ENCODE measurements at places on chromosomes 7 and 10.
A peak's percentile ranks its signal among the peaks of the same experiment; 100 is the strongest.

DNA sequence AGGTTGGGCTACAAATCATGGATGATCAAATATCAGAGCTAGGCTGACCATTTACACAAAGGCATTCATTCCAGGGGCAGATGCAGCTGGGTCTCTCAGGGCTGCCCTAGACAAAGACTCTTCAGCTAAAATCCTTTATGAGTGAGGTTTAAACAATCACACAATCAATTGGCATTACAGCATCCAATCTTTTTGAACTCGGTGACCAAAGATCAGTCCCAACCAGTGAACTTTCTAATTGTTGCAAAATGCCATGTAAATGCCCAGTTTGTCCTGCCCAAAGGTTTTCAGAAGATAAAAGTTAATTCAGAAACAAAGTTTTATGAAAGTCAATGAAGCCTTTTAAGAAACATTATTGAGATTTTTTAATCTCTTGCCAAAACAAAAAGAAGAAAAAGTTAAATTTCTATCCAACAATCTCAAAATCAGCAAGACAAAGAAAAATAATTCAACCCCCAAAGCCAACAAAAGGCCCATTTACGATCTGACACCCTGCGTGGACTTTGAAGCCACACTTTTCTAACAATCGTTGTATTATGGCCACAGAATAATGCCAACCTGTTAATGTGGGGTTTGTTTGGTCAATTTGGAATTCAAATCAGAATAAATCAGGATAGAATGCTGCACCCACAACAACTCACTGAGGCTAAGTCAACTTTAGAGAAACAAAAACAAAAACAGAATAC is 40.9 kb downstream of the GPR37 start:
- DNase-seq, result no peak

- DNase-seq, result no peak
These were observed 18.9 kb downstream of the PRF1 start for GRCh38 chr10:70583669-70584037.

GRCh38 chr7:6387734-6388294 is 59.9 kb downstream of the DAGLB start:
- no peak for DNase-seq

- peak; percentile 95 for DNase-seq
These were observed 96.4 kb upstream of the ZMIZ1 start for GRCh38 chr10:78972160-78972946.

- DNase-seq, result no peak
These were observed 354 bp upstream of the GIMAP5 start for GRCh38 chr7:150736864-150737263.

DNA sequence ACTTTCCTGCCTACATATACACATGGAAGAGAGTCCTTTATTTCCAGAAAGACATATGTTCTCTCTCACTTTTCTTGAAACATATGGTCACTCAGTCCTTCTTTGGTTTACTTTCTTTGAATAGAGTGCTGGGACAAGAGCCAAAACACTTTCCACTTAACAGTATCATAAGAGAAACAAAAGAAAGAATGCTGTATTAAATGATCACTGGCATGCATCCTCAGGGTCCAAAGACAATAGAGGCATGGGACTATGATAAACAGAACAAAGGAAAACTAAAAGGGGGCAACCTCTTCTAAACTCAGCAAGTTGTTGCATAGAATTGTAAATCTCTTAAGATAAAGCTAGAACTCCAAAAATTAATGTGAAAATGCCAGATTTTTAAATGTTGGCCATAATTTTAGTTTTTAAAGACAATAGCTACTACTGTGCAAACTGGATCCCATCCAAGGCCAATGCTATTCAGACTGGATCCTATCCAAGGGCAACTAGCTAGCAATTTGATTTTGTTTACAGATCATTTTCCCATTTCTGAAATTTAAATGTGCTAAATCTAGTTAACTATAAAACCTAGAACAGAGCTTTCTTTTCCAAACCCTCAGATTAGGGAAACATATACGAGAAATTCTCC is 687.5 kb downstream of the SORCS3 start:
- DNase-seq, result peak; percentile 13

DNA sequence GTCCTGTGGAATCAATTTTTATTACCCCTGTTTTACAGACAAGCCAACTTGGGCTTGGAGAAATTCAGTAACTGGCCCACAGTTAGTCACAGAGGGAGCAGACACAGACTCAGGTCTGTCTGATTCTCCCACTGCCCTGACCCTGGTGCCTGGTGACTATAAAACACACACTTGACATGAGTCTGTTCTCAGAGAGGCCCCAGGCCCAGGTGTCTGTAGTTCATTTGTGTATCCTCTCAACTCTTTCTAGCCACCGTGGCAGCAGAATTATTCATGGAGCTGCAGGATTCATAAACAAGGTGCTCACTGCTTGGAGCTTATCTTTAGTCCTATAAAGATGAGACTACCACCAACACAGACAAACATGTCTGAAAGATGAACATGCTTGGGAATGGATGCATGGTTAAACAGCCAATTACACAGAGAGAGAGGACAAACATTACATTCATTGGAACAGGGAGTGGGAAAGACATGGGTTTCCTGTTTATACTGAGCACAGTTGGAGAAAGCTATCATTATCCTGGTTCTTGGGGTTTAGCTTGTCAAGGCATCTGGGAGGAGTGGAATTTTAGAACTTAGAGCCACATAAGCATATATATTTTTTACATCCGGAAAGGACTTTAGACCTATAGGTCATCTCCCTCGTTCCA is 79.1 kb upstream of the PDCD4 start:
- DNase-seq, result no peak

- DNase-seq, result no peak
These were observed 134.1 kb downstream of the TEX36 start for GRCh38 chr10:125548878-125549277.

GRCh38 chr7:112067632-112068540 is 138.3 kb downstream of the DOCK4 start:
- no peak for DNase-seq

- no peak for DNase-seq
These were observed 1.1 kb downstream of the TRIM8 start for GRCh38 chr10:102645388-102645740.

DNA sequence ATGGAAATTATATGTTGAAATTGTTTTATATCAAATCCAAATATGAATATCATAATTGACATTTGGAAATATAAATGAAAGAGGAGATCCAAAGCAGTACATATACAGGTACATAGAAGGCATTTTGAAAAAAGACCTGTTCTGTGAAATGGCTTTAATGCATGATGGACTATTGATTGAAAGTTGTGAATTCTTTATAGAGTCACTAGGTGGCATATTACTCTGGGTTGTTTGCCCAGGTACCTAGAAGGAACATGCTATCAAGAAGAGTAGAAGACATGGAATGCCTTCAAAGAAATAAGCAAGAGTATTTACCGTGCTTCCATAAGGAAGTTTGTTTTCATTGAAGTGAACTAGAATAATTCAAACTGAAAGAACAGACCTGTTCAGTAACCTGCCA is 160.0 kb upstream of the ANK3 start:
- peak; percentile 23 for DNase-seq

DNA sequence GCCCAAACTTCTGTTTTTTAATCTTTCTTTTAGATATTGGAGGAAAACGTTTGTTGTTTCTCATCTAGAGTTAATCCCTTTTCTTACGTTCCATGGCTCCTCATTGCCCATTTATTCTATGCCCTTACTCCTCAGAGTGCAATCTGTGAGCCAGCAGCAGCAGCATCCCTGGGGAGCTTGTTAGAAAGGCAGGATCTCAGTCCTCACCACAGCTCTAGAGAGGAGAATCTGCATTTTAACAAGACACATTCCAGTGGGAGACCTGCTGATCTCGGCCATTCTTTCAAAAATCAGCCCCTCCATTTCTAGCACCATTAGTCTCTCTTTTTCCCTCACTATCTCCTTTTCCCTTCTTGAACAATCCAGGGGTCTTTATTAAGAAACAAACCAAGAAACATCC is 84.4 kb upstream of the NOBOX start:
- DNase-seq, result no peak

DNA sequence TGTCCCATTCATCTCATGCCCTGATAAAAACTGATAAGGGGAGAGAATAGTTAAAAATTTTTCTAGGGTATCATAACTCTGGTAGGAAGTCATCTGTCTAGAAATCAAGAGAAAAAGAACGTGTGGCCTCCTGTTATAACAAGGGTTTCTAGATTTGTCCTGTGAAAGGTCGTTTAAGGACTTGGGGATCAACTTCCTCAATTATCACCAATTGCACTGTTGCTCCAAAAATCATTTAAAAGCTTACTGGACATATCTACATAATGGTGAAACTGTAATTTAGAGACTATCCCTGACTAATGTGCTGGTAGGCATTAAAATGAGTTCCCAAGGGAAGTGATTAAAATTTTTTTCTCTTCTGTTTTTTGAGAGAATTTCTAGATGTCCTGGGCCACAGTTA is 58.2 kb downstream of the GPR141 start:
- no peak for DNase-seq

- DNase-seq, result peak; percentile 40
These were observed 828.8 kb upstream of the MBL2 start for GRCh38 chr10:53601260-53601875.

DNA sequence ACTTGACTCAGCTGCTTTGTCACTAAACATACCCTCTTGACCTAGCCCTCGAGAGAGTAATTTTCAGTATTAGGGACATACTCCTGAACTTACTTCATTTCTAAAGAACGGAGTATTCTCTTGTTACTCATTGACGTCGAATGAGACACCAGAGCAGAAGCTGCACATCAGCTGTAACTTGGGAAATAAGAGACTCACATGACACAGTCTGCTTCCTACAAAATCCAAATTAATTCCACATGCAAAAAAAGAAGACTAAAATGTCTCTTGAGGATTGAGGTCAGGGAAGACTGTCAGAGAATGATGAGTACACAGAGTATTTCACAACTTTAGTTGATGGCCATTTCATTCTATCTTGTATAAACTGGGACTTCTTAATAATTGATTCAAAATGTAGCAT is 114.7 kb upstream of the EGFR start:
- DNase-seq, result peak; percentile 82

DNA sequence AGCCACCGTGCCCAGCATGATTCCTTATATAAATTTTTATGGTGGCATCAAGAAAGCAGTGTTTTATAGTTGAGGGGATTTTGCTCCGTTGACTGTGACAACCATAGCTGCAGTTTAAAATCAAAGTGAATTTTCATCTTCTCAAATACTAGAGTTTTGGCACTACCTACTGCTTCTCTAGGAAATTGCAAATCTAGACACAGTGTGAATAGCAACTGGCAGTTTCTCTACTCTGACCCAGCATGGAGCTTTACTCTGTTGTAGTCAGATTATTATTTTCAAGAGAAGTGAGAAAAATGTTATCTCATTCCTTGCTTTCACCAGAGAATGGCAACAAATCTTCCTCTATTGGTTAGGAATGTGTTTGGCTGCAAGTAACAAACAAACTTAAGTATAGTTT is 22.9 kb downstream of the MCM10 start:
- no peak for DNase-seq

GRCh38 chr7:100211342-100211780 is 8.4 kb upstream of the PVRIG start:
- DNase-seq, result no peak

DNA sequence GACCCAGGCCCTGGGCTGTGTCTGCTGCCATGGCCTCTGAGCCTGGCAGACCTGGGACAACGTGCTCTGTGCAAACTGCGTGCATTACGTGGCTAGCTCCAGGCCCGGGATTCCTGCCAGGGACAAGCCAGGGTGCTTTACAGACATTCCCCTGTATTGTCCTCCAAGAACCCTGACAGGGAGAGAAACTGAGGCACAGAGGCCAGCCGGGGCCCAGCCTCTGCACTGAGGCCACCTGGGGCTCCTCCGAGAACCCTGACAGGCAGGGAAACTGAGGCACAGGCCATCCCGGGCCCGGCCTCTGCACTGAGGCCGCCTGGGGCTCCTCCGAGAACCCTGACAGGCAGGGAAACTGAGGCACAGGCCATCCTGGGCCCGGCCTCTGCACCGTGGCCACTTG is 64.9 kb downstream of the CFAP46 start:
- DNase-seq, result no peak

GRCh38 chr7:44189993-44190872 is 994 bp upstream of the GCK start:
- no peak for DNase-seq

GRCh38 chr10:48670978-48671913 is 13.4 kb upstream of the WDFY4 start:
- DNase-seq, result no peak

DNA sequence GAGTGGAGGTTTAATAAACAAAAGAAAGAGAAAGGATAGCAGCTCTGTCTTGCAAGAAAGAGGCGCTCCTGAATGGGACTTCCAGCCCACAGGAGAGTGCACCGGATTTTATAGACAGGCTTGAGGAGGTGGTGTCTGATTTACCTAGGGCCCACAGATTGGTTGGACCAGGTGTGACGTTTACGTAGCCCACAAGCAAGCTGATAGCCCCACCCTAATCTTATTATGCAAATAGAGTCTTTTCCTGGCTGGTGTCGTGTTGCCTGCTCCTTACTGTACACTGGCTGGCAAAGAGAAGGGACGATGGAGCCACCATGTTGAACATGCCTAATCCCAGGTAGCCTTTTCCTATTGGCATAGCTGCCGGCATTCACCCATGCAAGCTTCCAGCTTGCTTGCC is 319.7 kb upstream of the POM121L12 start:
- no peak for DNase-seq

DNA sequence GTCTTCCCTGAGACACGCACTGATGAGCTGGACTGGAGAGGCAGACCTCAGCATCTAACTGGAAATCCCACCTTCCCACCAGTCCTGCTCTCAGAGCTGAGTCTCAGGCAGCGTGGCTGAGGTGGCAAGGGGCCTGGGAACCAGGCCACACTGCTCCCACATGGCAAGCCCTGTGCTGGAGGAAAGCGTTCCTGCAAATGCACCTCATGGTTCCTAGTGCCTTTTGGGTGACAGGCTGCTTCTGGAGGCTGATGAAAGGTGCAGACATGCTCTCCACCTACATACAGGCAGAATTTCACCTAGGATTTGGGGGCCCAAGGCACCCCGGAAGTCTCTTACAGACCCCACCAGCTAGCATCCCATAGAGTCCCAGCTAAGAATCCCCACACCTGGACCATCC is 432.9 kb upstream of the FOXK1 start:
- no peak for DNase-seq

GRCh38 chr7:1246160-1246870 is 13.6 kb downstream of the UNCX start:
- no peak for DNase-seq

- no peak for DNase-seq
These were observed 231.8 kb upstream of the CACNA2D1 start for GRCh38 chr7:82675396-82675795.

DNA sequence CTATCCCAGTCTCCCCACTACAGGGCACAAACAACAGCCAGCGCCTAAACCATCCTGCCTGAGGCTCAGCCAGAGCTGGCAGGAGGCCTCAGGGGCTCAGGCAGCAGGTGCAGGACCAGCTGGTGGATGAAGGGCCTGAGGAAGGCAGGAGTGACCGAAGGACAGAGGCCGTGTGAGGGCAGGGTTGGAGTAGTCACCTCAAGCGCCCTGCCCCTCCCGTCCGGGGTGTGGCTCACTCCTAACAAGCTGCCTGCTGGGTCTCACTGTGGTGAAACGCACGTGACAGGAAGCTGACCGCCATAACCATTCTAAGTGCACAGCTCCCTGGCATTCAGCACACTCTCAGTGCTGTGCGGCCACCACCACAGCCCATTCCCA is 281.1 kb downstream of the ELFN1 start:
- peak; percentile 22 for DNase-seq
